ENCODE measurements at places on chromosomes 4 and X.

- no peak for DNase-seq
Observed at GRCh38 chrX:15496824-15497223, 3.7 kb upstream of the PIR start.

GRCh38 chr4:133694416-133694815 lies 507.2 kb downstream of the PABPC4L start:
- DNase-seq = no peak

- no peak for DNase-seq
Observed at GRCh38 chrX:10900585-10901289, 210.4 kb upstream of the HCCS start.

GRCh38 chr4:163063891-163064290 lies 102.8 kb downstream of the NAF1 start:
- DNase-seq = no peak

DNA sequence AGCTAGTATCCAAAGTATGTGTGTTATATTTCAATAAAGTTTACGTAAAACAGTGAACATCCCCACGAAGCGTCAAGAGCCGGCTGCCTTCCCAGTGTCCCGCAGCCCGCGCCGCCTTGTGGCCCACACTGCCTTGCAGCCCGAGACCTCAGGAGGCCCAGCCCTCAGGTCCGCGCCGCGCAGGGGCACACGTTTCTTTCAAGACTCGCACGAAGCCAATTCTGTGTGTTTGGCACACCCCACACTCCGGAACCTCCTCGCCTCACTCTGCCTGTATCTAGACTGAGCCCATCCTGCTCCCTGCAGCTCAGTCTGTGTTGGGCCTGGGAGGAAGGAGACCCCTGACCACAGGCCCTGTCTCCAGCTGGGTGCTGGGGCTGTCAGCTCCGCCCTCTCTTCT lies 5.8 kb downstream of the LRPAP1 start:
- DNase-seq = no peak

DNA sequence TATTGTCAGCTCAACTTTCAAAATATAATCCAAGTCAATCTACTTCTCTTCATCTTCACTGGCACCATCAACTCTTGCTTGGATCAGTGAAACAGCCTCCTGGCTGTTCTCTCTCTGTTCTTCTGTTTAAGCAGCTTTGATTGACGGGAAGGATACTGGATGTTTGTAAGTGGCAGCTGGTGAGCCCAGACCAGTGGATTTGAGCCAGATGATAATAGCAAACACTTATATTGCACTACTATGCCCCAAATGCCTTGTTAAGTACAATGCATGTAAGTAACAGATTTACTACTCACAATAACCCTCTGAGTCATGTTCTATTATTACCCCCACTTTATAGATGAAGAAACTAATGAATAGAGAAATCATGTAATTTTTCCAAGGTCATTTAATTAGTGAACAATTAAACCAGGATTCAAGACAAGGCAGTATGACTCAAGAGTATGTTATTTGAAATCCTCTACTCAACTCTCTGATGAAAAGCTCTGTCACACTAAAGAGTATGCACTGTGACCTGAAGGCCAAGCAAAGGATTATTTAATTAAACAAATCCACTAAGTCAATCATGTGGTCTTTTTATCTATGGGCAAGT lies 44.8 kb downstream of the SPANXN3 start:
- no peak for DNase-seq

DNA sequence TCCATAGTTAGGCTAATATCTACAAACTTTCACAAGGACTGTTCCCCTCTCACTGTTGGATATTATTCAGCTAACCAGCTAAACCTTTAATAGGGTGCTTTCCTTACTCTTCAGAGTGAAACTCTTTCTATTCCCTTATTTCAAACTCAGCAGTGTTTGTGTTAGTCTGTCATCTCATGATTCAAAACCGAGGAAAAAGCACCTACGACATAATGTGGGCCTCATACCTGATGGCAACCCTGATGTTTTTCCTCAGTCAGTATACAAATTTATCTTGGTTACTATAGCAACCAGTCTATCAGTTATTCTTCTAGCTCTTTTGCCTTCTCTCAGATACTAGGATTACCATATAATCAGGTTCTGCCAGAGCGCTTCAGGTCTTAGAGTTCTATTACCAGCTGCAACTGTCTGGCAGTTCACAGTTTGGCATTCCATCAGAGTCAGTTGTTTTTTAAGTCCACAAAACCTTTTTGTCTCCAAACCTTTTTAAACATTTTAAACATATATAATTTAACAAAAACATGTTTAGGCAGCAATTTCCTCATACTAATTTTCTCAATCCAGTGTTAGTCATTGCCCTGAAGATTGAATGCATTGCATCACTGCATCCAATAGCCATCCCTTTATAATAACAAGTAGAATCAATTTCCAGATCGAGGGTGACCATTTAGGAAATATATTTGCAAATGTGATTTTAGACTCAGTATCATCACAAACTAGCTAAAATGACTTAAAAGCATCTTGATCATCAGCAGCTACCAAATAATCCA lies 7.4 kb downstream of the WDR44 start:
- DNase-seq = no peak

GRCh38 chr4:81607950-81608349 lies 136.2 kb upstream of the RASGEF1B start:
- no peak for DNase-seq

GRCh38 chr4:16916031-16916430 lies 17.6 kb upstream of the LDB2 start:
- DNase-seq = no peak
